ENCODE measurements at places on chromosomes 5 and 9.

- no peak for DNase-seq
Observed at GRCh38 chr9:7363777-7364477, 435.7 kb downstream of the DMAC1 start.

DNA sequence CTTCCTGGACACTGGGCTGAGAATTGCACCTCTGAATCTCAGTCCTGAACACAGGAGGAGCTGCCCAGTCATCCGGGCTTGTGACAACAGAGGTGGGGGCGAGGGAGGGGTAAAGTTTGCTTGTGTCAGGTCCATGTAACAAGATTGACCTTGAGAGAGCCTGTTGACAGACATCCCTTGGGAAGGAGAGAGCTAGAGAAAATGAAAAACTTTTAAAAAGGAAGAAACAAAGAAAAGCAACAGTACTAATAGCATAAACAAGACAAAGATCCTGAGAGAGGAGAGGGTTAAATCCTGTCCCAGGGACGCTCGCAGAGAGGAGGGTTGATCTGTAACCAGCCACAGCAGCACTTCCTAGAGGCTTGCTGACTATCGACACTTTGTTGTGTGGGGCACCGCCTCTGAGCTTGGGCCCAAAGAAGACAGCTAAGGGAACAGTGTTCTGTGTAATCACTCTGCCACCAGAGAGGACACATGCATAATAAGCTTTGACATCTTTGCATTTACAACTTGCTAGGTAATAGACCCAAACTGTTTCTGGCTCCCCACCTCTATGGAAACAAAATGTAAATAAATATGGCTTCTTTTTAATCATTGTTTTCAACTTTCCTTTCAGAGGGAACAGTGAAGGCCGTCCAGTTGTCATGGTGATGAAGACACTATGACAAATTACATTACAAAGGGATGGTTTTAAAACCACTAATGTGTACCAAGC lies 363.7 kb downstream of the CSNK1G3 start:
- no peak for DNase-seq

GRCh38 chr5:127959152-127959764 lies 124.3 kb upstream of the SLC12A2 start:
- DNase-seq = peak; percentile 87

- DNase-seq = peak; percentile 41
Observed at GRCh38 chr5:181166812-181167733, 19.7 kb downstream of the OR2V2 start.

DNA sequence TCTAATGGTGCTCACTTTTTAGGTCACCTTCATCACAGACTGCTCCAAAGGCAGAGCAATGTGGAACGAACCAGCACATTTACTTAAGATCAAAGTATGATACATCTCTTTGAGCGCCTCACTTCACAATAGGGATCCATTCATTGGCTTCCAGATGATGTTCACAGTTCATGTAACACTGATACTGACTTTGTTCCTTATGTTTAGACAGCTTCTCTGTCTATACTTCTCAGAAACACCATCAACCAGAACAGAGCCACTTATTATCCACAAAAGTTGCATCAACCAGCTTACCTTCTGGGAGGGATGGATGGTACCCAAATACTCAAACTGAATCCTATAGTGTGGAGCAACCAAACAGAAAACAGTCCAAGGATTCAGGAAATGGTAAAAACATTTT lies 4.6 kb downstream of the PTAR1 start:
- DNase-seq = no peak

DNA sequence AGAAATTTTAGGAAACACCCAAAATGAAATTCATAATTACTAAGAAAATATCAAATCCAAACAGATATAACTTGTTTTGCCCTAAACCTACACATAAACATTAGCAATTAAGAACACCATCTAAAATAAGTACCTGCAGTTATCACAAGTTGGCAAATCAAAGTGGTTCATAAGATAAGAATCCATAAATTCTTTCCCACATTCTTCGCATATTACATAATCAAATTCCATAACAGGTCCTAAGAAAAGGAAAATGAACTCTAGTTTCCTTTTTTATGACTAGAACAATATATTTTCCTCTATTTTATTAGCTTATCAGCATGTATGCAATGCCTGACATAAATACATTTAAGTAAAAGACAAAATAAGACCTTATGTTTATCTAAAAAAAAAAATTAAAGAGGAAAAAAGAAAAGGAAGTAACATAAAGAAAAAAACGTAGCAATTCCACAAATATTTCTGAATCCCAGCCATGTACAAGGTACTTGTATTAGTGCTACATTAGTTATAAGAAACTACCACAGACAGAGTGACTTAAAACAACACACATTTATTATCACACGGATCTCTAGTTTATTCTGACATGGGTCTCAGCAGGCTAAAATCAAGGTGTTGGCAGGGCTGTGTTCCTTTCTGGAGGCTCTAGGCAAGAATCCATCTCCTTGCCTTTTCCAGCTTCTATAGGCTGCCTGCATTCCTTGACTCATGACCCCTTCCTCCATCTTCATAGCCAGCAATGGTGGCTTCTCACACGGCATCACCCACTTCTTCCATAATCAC lies 7.5 kb downstream of the XPA start:
- peak; percentile 50 for DNase-seq

DNA sequence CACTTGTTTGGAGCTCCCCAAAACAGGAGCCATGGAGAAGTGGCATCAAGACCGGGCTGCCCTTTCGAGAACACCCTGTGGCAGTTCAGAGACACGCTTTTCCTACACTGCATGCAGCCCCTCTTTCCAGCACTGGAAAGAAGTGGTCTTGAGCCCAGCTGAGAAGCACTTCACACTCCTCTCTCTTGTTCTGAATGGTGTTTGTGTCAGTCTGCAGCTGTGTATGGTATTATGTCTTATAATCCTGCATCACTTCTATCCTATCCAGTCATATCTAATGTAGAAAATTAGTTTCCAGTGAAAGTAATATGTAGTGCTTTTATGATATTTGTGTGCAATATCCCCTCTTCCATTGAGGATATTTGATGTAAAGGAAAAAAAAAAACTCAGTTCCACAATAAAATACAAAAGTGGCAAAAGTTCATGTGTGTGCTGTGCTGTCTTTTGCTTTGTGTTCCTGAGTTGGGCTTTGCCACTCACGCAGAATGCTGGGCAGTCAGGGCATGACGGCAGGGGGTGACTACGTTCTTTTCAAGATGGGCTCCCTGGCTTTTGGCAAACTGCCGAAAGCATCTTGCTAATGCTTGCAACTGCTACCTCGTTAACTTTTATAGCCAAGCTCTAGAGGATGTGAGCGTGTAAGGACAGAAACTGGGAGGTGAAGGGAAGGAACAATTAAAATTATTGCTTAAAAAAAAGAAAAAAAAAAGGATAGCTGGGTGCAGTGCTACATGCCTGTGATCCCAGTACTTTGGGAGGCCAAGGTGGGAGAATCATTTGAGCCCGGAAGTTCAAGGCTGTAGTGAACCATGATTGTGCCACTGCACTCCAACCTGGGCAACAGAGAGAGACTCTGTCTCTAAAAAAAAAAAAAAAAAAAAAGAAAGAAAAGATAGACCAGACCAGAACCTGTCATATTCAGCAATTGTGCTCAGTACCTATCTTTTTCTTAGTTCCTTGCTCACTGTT lies 102.2 kb downstream of the MAP1B start:
- DNase-seq = peak; percentile 84

GRCh38 chr5:83711982-83712601 lies 8.6 kb downstream of the HAPLN1 start:
- DNase-seq = peak; percentile 45

GRCh38 chr5:141714542-141715310 lies 32.7 kb upstream of the ARAP3 start:
- DNase-seq = peak; percentile 24

DNA sequence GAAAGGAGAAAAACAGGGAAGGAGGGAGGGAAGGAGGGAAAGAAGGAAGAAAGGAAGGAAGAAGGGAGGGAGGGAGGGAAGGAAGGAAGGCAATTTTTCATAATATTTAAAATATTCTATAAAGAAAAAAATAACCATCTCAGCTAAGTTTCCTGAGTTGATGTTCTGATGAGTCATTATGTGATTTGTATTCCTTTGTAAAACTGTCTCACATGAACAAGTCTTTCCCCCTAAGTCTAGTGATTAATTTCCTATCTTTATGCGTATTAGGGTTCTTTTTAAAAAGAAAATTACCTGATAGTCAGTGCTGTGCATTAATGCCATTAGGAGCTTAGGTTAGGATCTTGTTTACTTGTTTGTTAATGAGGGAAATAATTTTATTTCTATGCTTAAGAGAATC lies 94.1 kb downstream of the RASEF start:
- no peak for DNase-seq

DNA sequence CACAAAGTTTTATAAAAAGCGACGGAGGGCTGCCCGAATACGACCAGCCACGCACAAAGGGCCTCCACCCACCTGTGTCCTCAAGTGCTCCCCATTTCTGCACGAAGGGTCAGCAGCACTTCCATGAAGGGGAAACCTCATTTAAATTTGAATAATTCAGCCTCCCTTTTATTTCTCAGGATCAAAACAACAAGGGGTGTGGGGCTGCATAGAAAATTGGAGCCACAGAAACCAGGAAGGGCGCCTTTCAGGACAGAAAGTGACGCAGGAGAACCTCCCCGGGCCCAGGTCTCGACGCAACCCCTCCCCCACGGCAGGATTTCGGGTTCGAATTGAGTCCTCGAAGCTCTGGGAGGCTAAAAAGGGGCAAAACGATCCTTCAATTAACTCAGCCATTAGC lies 2.1 kb downstream of the NRARP start:
- no peak for DNase-seq

- DNase-seq = no peak
Observed at GRCh38 chr5:128774605-128775004, 190.7 kb upstream of the SLC27A6 start.

DNA sequence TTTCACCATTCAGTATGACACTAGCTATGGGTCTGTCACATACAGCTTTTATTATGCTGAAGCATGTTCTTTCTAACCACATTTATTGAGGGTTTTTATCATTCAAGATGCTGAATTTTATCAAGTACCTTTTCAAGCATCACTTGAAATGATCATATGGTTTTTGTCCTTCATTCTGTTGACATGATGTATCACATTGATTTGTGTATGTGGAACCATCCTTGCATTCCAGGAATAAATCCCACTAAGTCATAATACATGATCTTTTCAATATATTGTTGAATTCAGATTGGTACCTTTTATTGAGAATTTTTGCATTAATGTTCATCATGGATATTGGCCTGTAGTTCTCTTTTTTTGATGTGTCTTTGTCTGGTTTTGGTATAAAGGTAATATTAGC lies 317.4 kb downstream of the NNT start:
- DNase-seq = no peak

DNA sequence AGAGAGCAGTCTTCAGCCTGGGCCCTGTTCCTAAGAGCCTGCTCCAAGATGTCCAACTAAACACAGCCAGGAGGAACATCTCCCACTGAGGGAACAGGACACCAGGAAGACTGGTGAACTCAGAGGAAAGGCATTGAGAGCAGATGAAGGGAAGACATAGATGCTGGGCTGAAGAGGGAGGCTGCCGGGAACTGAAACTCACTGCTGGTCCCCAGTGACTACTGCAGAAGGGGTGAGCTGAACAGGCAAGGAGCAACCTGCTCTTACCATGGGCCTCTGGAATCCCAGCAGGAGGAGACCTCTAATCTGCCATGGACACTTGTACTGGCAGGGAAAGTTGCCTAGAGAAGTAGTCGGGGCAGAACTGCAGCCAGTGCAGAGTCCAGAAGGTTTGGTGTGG lies 95.7 kb downstream of the TRPM3 start:
- peak; percentile 1 for DNase-seq

GRCh38 chr9:97740848-97741821 lies 44.0 kb upstream of the XPA start:
- DNase-seq = peak; percentile 66

DNA sequence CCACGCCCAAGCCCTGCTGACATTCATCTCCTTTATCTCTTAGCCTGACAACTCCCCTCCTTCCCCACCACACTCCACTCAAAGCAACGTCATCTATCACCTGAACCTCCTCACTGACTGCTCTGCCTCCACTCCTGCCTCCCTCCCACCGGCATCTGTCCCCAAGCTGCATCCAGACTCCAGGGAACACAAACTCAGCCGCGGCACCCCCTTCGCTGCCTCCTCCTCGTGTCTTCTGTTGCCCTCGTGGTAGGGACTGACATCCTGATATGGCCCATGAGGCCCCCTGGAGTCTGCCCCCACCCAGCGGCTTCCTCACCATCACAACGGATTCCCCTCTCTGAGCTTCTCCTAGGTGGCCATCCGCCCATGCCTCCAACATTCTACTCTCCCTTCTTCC lies 101.0 kb upstream of the TAS2R1 start:
- DNase-seq = no peak

- no peak for DNase-seq
Observed at GRCh38 chr5:74578356-74579044, 62.0 kb downstream of the ENC1 start.

GRCh38 chr5:143605403-143606005 lies 202.0 kb upstream of the NR3C1 start:
- peak; percentile 72 for DNase-seq

GRCh38 chr5:133917785-133918184 lies 50.6 kb downstream of the C5orf15 start:
- DNase-seq = no peak

DNA sequence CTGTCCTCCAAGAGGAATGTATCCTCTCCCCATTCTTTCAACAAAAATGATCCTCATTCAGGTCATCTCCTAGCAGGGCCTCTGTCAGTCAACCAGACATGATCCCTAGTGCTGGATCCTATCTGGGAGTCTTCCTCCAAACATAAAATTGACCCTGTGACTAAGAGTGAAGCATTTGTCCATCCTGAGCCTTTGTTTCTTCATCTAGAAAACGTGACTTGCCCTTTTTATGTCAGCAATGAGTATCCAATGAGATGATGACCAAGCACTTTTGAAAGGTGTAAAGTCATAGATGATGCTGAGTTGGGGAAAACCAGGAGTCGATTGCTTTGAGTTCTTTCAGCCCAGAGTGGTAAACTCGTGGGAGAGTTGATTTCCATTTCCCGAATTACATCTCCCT lies 143.3 kb downstream of the CMYA5 start:
- no peak for DNase-seq

DNA sequence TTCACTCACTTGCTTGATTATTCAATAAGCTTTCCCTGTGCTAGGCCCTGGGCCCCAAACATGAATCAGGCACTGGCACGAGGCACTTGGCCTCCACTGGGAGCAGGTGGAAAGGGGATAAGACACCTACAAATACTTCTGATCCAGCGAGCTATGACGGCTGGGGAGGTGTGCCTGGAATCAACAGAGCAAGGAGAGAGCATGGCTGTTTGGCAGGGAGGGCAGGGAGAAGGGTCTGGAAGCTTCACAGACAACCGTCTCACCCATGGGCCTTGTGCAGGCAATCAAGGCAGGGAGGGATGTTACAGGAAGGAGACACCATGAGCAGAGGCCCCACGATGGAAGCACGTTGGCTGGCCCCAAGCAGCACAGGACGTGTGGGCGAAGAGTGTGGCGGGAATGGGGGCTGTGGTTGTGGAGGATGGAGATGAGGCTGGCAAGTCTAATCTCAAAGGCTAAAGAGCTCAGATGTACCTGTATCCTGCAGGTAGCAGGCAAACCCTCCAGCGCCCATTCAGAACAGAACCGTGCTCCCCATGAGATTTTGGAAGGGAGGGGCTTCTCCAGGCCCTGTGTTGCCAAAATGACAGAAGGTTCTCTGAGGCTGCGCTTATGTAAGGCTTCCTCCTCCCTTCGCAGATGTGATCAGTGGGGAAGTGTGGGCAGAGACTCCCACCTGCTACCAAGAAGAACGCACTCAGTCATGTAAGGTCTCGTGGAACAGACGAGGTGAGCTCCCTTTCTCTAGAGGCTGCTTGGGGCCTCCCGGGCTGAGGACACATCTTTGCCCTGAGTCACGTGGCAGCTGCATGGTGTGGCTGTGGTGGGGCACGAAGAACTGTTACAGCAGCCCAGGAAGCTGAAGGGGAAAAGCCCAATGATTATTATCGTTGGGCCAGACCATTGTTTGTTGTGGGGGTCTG lies 189.7 kb downstream of the DAB2IP start:
- no peak for DNase-seq

GRCh38 chr5:15285901-15286583 lies 213.9 kb upstream of the FBXL7 start:
- DNase-seq = peak; percentile 86
